ENCODE measurements at places on chromosomes 13 and 19.

GRCh38 chr19:2371656-2372055 lies 11.6 kb downstream of the TMPRSS9 start:
- DNase-seq: no peak

- no peak for DNase-seq
These were observed 9.7 kb downstream of the SUPT20H start for GRCh38 chr13:37049810-37050209.

DNA sequence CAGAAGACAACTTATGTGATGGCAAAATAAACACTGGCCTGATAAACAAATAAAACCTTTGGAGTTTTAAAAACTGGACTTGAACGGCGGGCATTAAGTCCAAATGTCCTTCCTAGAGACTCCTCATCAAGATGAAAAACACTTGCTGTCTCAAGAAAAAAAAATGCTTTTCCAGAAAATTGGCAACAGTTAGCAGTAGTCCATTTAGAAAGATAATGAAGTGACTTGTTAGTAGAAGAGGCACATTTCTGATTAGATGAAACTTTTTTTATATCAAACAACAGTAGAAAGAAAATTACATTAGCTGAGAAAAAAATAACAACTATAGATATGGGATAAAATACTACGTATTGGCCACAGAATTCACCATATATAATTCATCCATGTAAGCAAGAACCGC lies 1750.7 kb upstream of the PCDH20 start:
- DNase-seq: no peak

DNA sequence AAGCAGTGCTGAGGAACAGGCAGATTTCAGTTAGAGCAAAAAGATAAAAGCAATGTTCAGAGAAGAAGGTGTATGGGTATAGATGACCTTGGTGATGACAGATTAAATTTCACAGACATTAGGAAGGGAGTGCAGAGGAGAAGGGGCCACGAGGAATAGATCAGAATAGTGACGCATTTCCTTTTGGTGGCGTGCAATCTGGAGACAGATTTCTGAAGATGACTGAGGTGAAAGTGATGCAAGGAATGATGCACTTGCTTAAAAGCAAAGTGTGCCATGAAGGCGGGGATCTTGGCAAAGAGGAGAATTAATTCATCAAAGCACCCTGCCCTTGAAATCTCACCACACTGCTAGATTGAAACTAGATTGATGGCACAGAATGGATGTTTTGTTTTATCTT lies 202.4 kb downstream of the ITGBL1 start:
- DNase-seq: no peak

GRCh38 chr13:93927431-93927830 lies 552.1 kb downstream of the DCT start:
- no peak for DNase-seq

DNA sequence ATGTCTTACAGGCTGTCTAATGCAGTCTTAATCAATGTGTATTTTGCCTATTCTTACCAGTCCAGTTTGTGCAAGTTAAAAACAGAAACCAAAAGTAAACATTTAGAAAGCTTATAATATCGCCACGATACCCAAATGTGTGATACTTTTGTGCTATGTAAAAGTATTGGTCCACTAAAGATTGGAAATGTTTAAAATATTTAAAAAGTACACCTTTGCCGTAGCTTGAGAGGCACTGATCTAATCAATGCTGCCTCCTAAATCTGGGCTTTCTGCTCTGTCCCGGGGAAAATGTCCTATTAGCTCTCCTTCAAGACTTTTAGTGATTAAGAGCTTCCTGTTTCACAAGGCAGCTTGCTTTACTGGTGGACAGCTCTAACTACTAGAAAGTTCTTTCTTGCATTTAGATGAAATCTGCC lies 64.7 kb downstream of the DNAJC15 start:
- no peak for DNase-seq

GRCh38 chr13:31898378-31899071 lies 133.0 kb upstream of the FRY start:
- DNase-seq: no peak

DNA sequence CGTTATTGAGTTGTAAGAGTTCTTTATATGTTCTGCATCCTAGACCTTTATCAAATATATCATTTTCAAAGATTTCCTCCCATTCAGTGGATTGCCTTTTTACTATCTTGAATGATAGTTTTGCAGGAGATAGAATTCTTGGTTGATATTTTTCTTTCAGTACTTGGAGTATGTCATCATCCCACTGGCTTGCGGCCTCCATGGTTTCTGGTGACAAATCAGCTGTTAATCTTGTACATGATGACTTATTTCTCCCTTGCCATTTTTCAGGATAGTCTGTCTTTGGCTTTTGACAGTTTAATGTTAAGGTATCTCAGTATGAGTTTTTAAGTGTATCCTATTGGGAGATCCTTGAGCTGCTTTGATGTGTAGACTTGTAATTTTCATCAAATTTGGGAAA lies 8.5 kb downstream of the ZNF557 start:
- no peak for DNase-seq

- DNase-seq: no peak
These were observed 9.6 kb upstream of the NOTCH3 start for GRCh38 chr19:15210323-15210781.

DNA sequence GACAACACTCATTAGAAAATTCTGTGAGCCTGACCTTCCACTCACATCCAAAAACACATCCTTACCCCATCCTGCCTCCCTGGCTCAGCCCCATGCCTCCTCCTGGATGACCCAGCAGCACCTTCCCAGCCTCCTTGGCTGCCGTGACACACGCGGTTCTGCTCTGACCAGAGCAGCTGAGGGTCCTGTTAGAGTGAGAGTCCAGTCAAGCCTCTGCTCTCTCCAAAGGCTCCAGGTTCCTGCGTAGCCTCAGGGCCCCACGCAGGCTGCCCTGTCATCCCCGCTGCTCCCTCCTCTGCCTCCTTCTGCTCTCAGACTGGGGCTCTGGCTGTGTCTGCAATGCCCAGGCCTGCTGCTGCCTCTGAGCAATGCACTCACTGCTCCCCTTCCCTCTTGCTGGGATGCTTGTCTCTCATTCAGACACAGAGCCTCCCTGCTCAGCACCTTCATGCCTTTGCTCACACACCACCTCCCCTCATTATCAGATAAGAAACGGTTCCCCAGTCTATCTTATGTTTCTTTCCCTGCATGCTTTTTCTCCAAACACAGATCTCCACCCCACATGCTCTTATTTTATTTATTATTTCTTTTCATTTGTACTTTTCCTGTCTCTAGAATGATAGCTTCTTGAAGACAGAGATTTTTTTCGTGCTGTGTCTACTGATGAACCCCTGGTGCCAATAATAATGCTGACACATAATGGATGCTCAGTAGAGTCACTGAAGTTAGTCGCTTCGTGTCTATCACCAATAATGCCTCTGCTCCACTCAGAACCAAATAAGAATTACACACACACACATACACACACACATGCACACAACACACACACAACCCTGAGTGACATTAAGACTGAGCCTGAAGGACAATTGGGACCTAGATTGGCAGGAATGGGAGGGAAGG lies 10.2 kb upstream of the SIGLEC6 start:
- no peak for DNase-seq

DNA sequence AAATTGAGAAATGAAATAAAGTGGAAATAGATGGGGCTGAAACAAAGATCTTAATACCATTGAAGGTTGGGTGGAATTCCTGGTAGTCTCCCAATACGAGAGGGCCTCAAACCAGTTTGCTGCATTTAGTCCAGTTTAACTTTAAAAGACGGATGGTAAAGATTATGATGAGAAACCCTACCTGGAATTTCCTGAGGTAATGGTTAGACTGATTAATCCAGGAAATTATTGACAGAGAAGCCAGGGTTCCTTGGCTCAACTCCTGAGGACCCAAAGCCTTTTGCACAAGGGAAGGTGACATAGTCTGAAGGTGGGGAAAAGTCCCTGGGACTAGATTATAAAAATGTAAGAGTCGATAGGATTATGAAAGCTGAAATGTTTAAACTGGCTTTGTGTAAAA lies 133.2 kb upstream of the SLITRK5 start:
- no peak for DNase-seq

DNA sequence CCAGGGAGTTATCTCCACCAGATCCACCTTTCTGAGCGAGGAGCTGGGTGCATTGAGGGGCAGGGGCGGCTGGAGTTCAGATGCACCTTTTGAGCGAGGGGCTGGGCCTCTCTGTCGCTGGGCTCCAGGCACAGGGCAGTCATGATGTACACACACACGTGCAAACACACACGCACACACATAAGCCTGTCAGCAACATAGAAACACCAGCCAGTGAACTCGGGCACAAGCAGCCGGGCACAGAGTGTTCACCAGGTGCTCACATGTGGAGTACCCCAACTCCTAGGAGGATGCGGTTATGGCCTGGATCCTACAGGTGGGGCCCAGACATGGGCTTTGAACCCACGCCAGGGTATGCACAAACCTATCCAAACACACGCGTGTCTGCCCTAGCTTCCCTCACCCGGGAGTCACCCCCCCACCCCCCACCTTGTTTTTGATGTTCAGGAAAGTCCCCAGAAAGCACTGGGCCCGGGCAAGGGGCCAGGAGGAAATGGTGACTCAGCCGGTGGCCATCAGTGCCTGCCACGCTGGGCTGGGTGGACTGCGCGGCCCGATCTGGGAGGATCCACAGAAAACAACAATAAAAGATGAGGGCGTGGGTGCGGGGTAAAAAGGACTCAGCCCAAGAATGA lies 13.3 kb downstream of the ARRDC2 start:
- no peak for DNase-seq

DNA sequence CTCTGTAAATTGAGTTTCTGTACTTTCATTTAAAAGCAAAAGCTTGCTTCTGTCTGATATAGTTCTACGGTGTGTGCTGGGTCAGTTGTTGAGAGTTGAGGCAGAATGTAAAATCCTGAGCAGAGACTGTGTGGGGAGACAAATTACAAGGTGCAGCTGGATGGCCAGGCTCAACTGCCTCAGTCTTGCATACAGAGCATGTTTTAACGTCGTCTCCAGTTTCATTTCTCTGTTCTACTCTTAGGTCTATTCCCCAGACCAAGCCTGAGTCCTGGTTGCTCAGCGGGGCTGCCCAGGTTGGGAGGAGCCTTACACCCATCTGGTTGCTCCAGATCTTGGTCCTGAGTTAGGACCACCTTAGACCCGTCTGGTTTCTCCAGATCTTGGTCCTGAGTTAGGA lies 54.4 kb upstream of the MEDAG start:
- DNase-seq: no peak

DNA sequence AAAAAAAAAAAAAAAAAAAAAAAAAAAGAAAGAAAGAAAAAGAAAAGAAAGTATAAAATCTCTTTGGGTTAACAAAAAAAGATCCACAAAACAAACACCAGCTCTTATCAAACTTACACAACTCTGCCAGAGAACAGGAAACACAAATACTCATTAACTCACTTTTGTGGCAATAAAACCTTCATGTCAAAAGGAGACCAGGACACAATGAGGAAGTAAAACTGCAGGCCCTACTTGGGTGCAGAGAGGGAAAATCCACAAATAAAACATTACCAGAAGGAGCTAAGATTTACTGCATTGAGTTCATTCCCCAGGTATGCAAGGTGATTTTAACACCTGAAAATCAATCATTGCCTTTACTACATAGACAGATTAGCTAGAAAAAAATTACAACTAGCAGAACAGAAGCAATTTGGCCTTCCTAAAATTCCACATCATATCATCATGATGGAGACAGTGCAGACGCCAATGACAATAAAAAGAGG lies 9.6 kb upstream of the CEACAM5 start:
- no peak for DNase-seq

GRCh38 chr13:75341028-75341427 lies 140.9 kb downstream of the TBC1D4 start:
- no peak for DNase-seq

- DNase-seq: no peak
These were observed 307.0 kb downstream of the UQCRFS1 start for GRCh38 chr19:28905996-28906395.

DNA sequence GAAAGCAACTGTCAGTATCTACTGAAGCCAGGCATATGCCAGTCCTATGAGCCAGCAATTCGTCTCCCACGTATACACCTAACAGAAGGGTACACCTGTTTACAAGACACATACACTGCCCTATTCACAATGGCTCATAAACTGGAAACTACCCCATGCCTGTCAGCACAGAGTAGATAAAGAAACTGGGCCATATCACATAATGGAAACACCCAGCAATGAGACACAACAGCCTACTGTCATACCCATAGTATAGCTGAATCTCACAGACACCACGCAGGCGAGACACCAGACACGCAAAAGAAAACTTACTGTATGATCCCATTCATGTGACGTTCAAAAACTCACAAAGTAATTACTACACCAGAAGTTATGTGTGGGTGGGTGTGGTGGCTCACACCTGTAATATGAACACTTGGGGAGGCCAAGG lies 15.7 kb downstream of the NOSIP start:
- no peak for DNase-seq

- no peak for DNase-seq
These were observed 11.6 kb upstream of the CFAP97D2 start for GRCh38 chr13:114167426-114167825.

DNA sequence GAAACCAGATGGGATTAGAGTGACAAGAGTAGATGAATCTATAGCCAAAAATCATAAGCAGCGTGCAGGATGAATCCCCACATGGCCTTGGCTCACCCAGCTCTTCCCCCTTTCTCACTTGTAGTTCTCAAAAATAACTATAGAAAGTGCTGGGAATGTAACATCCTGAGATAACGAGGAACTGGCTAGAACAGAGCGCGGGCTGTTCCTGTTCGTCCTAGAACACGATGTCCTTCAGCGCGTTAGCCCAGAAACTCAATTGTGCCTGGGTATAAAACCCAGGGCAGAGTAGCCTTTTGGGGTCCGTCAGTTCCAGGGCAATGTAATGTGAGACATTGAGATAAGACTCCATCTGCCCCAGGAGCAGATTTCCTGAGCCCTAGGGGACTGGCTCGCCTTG lies 326.2 kb downstream of the TSHZ3 start:
- no peak for DNase-seq
